ENCODE measurements at places on chromosomes 6 and 20.

GRCh38 chr6:29680416-29680815, 536 bp downstream of the ZFP57 start:
- DNase-seq: no peak

DNA sequence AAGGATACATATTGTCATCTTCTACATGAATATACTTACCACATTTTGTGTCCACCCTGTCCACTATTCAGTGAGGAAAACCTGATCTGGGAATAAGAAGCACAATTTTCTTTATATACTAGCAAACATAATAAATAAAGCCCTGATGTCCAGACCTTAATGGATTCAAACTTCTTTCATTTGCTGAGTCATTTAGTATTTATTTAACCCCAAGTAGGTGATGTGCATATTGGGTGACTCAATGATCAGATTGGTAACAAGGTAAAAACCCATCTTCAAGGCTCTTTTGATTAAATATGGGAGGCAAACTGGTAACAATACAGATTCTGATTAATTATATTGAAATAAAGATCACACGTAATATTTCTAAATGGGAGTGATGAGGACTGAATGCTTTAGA, 1159.8 kb upstream of the EYS start:
- DNase-seq: no peak

- no peak for DNase-seq
Measured at GRCh38 chr6:101851911-101852310, 458.4 kb downstream of the GRIK2 start.

DNA sequence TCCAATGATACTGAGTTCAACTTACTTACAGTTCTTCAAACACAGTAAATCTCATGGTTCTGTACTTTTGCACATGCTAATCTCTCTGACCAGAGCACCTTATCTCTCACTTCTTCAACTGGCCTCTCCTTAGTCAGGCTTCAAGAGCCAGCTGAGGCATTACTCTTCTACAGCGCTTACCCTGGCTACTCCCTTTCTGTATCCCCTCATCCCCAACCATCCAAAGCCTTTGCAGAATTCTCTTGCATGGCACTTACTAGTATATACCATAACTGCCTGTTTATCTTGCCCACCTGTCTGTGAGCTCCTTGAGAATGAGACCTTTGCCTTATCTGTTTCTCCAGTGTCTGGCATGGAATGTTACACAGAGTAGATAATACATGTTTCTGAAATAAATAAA, 49.2 kb downstream of the SESN1 start:
- no peak for DNase-seq

DNA sequence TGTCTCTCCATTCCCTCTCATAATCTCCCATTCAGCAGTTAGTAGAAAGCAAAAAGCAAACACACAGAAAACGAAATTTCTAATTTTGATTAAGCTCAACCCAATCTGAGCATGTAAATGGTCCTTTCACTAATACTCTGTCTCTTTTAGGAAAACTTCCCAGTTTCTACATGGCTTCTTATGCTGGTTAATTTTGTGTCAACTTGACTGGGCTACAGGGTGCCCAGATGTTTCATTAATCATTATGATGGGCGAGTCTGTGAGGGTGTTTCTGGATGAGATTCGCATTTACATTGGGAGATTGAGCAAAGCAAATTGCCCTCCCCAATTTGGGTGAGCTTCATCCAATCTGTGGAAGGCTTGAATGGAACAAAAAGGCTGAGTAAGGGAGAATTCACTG, 142.2 kb downstream of the MBOAT1 start:
- no peak for DNase-seq
